Sigmoid colon (tissue), 7 donors: ENCODE measurements at places on chromosomes 4 and X. TPM values are rescaled to one million over a fixed set of nuclear protein-coding genes. Genes with fewer than 3 reads are reported as not detected.

The IL2 gene
- not detected for total RNA-seq

The GABRG1 gene
- not detected for total RNA-seq

The MFAP3L gene
- total RNA-seq: 5.8 TPM

The SSX2B gene
- not detected for total RNA-seq

The MID1 gene
- 62.0 TPM for total RNA-seq

DNA sequence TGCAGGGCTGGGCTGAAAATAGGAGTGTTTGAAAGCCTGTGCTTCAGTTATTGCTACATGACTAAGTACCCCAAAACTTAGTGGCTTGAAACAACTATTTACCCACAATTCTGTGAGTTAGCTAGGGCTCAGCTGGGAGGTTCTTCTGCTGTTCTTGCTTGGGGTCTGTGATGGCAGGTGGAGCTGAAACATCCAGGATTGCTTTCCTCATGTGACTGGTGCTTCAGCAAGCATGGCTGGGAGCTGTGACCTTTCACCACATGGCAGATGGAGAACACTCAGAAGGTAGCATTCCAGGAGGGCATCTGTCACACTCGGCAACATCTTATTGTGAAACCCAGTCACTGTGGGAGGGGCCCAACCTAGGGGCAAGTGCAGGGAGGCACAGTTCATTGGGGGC is 57.0 kb upstream of the TBC1D14 start:
- peaks cover 35% of the 10 kb centered on the region for H3K4me1 ChIP-seq
- H3K36me3 ChIP-seq: peaks cover 3% of the 10 kb centered on the region
- H3K4me3 ChIP-seq: no peak overlapping the region
- H3K27me3 ChIP-seq: no peaks in the 10 kb centered on the region

GRCh38 chr4:61514991-61515390 is 314.9 kb downstream of the ADGRL3 start:
- no peak overlapping the region for H3K27ac ChIP-seq
- no peak for DNase-seq
- no peaks in the 10 kb centered on the region for H3K36me3 ChIP-seq
- no peak overlapping the region for H3K4me3 ChIP-seq

- no peaks in the 10 kb centered on the region for H3K27me3 ChIP-seq
- H3K27ac ChIP-seq: peak overlapping the region; percentile 95
- peak overlapping the region; percentile 78 for H3K4me3 ChIP-seq
Measured at GRCh38 chr4:169622566-169622965, 2.2 kb downstream of the CLCN3 start.

DNA sequence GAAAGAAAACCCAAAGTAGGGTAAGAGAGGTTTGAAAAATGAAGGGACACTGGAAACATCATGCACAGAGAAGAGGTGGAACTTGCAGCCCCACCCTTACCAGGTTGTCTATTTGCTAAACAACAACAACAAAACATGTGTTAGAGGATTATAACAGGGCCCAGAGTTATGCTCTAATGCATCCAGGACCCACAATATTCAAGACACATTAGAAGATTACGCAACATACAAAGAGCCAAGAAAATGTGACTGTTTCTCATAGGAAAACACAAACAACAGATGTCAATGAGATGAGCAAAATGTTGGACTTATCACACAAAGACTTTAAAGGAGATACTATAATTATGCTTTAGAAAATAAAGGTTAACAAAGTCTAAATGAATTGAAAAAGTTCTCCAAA is 128.5 kb downstream of the LRBA start:
- no peak overlapping the region for H3K4me3 ChIP-seq
- H3K27ac ChIP-seq: no peak overlapping the region
- H3K4me1 ChIP-seq: no peaks in the 10 kb centered on the region
- no peaks in the 10 kb centered on the region for H3K27me3 ChIP-seq
- no peaks in the 10 kb centered on the region for H3K36me3 ChIP-seq
- no peak for DNase-seq

- H3K27ac ChIP-seq: no peak overlapping the region
- DNase-seq: no peak
- peaks cover 5% of the 10 kb centered on the region for H3K4me1 ChIP-seq
- no peaks in the 10 kb centered on the region for H3K36me3 ChIP-seq
- no peaks in the 10 kb centered on the region for H3K27me3 ChIP-seq
- no peak overlapping the region for H3K4me3 ChIP-seq
Measured at GRCh38 chrX:119655125-119655524, 37.8 kb downstream of the SEPTIN6 start.

GRCh38 chr4:7182616-7183015 is 9.7 kb upstream of the SORCS2 start:
- H3K4me1 ChIP-seq: no peaks in the 10 kb centered on the region
- H3K27ac ChIP-seq: no peak overlapping the region
- DNase-seq: no peak
- H3K4me3 ChIP-seq: no peak overlapping the region
- peaks cover 2% of the 10 kb centered on the region for H3K27me3 ChIP-seq

- H3K27ac ChIP-seq: peak overlapping the region; percentile 40
- no peaks in the 10 kb centered on the region for H3K36me3 ChIP-seq
- DNase-seq: no peak
- no peak overlapping the region for H3K4me3 ChIP-seq
- H3K27me3 ChIP-seq: no peaks in the 10 kb centered on the region
- peaks cover 41% of the 10 kb centered on the region for H3K4me1 ChIP-seq
Measured at GRCh38 chr4:106587558-106587957, 219.0 kb upstream of the GIMD1 start.

GRCh38 chrX:16796298-16796697 is 10.0 kb downstream of the TXLNG start:
- H3K27ac ChIP-seq: no peak overlapping the region
- H3K36me3 ChIP-seq: peaks cover 6% of the 10 kb centered on the region
- H3K4me3 ChIP-seq: no peak overlapping the region
- no peak for DNase-seq
- H3K4me1 ChIP-seq: no peaks in the 10 kb centered on the region

GRCh38 chrX:21905313-21905712 is 35.2 kb upstream of the SMS start:
- no peak overlapping the region for H3K27ac ChIP-seq
- no peaks in the 10 kb centered on the region for H3K4me1 ChIP-seq
- DNase-seq: no peak
- H3K27me3 ChIP-seq: no peaks in the 10 kb centered on the region
- no peak overlapping the region for H3K4me3 ChIP-seq
- H3K36me3 ChIP-seq: no peaks in the 10 kb centered on the region

GRCh38 chrX:134174859-134175258 is 62.1 kb upstream of the CCDC160 start:
- no peaks in the 10 kb centered on the region for H3K27me3 ChIP-seq
- H3K36me3 ChIP-seq: no peaks in the 10 kb centered on the region
- no peak overlapping the region for H3K4me3 ChIP-seq
- DNase-seq: no peak

DNA sequence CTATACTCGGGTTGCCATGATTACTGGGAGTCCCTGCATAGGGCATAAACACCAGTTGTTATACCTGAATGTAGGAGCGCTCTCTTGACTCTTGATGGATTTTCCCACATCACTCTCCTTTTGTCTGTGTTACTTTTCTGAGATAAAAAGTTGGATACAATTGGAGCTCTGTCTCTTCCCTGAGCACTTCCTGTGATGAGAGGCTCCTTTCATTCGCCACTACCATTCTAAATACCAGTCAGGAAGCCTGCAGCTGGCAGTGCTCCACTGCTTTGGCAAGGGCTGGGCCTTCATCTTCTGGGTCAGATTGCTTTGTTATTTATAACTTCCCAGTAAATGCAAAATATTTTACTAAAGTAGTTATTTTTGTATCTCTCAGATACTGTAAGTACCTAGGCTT is 13.9 kb downstream of the TCEANC start:
- H3K27ac ChIP-seq: no peak overlapping the region
- no peaks in the 10 kb centered on the region for H3K27me3 ChIP-seq
- no peak for DNase-seq
- no peaks in the 10 kb centered on the region for H3K36me3 ChIP-seq
- H3K4me1 ChIP-seq: peaks cover 7% of the 10 kb centered on the region

GRCh38 chr4:168070903-168071302 is 21.4 kb upstream of the ANXA10 start:
- H3K27me3 ChIP-seq: no peaks in the 10 kb centered on the region
- no peak overlapping the region for H3K4me3 ChIP-seq
- H3K27ac ChIP-seq: no peak overlapping the region
- no peaks in the 10 kb centered on the region for H3K4me1 ChIP-seq
- no peak for DNase-seq

DNA sequence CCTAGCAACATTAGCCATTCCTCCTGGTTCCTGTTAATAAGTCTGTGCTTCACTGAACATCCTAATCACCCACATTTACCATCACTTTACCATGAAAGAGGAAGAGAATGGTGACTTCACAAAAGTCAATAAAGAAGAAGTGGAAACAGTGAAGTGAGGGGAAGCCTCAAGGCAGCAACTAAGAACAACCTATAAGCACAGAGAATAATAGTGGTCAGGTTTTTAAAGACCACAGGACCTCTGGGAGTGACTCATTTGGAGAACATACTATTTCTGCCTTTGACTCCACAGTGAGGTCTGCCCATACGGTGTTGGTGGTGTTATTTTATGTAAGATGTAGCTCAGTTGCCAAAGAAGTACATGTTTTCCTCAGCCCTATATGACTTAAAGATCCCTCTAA is 86.0 kb upstream of the TET2 start:
- no peak for DNase-seq
- no peaks in the 10 kb centered on the region for H3K27me3 ChIP-seq
- H3K4me3 ChIP-seq: no peak overlapping the region
- no peaks in the 10 kb centered on the region for H3K4me1 ChIP-seq
- H3K36me3 ChIP-seq: no peaks in the 10 kb centered on the region

GRCh38 chr4:102441978-102442911 is 58.9 kb upstream of the NFKB1 start:
- H3K27ac ChIP-seq: no peak overlapping the region
- no peak overlapping the region for H3K4me3 ChIP-seq
- H3K36me3 ChIP-seq: no peaks in the 10 kb centered on the region

- no peaks in the 10 kb centered on the region for H3K27me3 ChIP-seq
- no peak overlapping the region for H3K4me3 ChIP-seq
- H3K4me1 ChIP-seq: peaks cover 8% of the 10 kb centered on the region
- H3K27ac ChIP-seq: no peak overlapping the region
- no peak for DNase-seq
- H3K36me3 ChIP-seq: no peaks in the 10 kb centered on the region
Measured at GRCh38 chr4:122796801-122797404, 29.7 kb upstream of the FGF2 start.

- no peaks in the 10 kb centered on the region for H3K27me3 ChIP-seq
- H3K27ac ChIP-seq: no peak overlapping the region
- DNase-seq: no peak
Measured at GRCh38 chr4:148145475-148145874, 296.7 kb downstream of the NR3C2 start.

- H3K27me3 ChIP-seq: no peaks in the 10 kb centered on the region
- no peak for DNase-seq
- H3K4me3 ChIP-seq: no peak overlapping the region
- H3K4me1 ChIP-seq: no peaks in the 10 kb centered on the region
- no peaks in the 10 kb centered on the region for H3K36me3 ChIP-seq
Measured at GRCh38 chr4:12734586-12734985, 749.6 kb downstream of the RAB28 start.

DNA sequence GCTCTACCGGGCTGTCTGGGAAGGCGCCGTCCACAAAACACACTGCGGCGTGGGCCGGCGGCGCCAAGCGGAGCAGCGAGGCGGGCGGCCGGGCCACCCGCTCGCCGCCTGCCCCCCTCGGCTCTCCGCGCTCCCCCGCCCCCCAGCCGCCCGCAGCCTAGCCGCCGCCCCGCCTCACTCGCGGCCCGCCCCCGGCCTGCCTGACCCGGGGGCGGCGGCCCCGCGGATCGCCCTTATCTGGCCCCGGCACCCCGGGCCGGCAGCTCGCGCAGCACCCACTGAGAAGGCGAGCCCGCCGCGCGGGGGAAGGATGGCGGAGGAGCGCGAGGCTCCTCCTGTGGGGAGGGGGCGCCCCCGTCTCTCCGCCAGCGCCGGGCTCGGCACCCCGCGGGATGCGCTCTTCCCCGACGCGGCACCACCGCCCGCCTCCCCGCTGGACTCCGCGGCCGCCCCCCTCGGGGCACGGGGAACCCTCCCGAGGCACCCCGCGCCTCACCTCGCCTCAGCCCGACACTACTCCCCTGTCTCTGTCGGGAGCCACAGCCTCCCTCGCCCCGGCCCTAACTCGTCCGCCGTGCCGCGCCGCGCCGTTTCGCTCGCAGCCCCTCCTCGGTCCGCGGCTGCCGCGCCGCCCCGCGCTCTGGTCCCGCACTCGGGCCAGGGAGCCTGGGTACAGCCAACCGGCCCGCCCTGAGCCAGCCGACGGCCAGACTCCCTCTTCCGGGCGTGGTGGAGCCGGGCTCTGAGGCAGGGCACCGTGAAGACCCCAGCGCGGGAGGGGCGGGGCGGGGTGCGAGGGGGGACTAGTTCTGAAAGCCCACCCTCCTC is 566 bp downstream of the ATP11C start:
- no peaks in the 10 kb centered on the region for H3K36me3 ChIP-seq
- H3K27me3 ChIP-seq: no peaks in the 10 kb centered on the region
- peaks cover 11% of the 10 kb centered on the region for H3K4me1 ChIP-seq
